Stimulated activated CD8-positive, alpha-beta memory T cell treated with anti-CD3 and anti-CD28 coated beads, Interleukin-7, amount 100 ng/mL, for 1 hour (primary cell): ENCODE measurements at places on chromosomes 2 and 18.

DNA sequence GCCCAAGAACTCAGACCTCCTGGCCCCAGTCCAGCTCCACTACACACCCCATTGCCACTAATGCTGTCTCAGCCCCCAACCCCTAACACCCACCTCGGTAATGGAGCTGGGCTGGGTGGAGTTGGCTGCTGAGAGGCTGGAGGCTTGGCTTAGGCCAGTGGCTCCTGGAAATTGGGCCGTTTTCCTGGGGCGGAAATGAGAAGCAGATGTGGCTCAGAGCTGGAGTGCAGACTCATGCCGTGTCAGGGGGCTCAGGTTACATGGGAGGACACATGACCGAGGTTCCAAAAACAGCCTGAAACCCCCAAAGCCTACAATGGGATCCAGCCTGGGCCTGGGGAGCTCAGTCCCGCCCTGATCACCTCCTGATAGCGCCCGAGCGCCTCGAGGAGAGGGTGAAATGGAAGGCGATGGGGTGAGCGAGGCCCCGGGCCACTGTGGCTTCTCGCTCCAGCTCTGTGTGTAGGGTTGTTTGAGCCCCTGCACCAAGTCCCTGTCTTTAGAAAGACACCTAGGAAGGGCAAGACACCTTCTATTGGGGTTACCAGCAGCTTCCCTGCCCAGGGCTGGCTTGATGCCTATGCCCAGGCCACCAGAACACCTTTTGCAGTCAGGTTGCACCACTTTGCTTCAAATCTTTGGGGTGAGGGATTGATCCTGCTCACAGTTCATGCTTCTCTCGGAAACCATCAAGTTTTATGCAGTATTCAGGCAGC, 175.7 kb upstream of the HAAO start:
- DNase-seq: no peak

DNA sequence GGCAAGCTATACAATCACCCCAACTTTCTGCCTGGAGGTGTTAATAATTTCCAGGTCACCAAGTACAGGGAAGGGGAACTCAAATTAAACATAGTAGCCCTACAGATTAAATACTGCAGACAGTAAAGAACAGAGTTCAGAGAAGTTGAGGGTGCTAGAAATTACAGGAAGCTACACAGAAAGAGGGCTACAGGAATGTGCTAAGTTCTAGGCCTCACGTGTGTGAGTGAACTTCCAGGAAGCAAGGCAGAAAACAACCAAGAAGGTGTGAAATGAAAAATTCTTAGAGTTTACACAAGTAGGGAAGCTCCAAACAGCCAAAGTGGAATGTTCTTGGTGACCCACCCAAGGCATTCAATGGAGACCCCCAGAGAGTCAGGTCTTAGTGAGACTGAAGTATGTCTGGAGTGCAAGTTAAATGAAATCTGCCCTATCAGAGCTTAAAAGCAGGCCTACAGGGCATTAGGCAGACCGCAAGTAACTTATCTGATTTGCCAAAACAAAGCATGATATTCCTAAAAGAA, 58.1 kb upstream of the RNU4ATAC start:
- DNase-seq: no peak

- DNase-seq: no peak
Measured at GRCh38 chr2:129482626-129483025, 496.8 kb upstream of the RAB6C start.

- no peak for DNase-seq
Measured at GRCh38 chr2:27042985-27043634, 8.4 kb upstream of the AGBL5 start.
